Stimulated activated CD8-positive, alpha-beta memory T cell treated with anti-CD3 and anti-CD28 coated beads, Interleukin-15, amount 100 ng/mL, for 24 hours (primary cell): ENCODE measurements at places on chromosomes 7 and 10.

DNA sequence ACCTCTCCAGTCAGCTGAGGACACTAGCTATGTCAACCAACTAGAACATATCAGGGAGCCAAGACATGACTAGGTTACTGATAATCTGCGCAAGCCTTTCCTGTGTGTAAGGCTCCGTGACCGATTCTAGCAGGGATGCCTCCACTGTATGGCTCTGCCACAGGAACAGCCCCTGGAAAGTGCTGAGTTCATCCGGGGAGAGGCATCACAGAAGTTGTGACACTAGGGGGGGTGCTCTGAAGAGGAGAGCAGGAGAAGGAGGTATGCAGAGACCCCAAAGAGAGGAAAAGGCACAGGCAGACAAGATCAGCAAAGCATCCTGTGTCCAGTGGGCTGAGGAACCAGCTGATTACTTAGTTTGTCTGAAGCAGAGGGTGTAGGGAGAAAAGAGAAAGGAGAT, 13.5 kb downstream of the UPP1 start:
- no peak for DNase-seq

GRCh38 chr7:92641921-92642511, 51.8 kb upstream of the FAM133B start:
- DNase-seq, result no peak

DNA sequence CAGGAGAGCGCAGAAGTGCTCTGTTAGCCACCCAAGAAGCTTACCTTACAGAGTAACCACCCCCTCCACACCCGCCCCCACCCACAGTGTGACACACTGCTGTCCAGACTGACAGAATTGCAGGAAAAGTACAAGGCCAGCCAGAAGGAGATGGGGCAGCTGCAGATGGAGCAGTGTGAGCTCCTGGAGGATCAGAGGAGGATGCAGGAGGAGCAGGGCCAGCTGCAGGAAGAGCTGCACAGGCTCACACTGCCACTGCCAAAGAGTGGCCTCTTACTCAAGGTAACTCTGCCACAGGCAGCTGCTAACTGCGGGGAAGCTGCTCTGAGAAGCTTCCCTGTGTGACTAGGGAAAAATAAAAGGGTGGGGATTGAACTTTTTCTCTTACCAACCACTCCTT, 17.6 kb downstream of the CCDC136 start:
- no peak for DNase-seq

GRCh38 chr7:35781200-35781701, 19.6 kb upstream of the SEPTIN7 start:
- no peak for DNase-seq

GRCh38 chr7:118152149-118152548, 31.8 kb upstream of the LSM8 start:
- no peak for DNase-seq

GRCh38 chr7:156691764-156692163, 51.2 kb downstream of the RNF32 start:
- no peak for DNase-seq

GRCh38 chr7:45687721-45688120, 113.6 kb downstream of the ADCY1 start:
- no peak for DNase-seq

GRCh38 chr10:125093199-125093973, 67.0 kb downstream of the CTBP2 start:
- no peak for DNase-seq

DNA sequence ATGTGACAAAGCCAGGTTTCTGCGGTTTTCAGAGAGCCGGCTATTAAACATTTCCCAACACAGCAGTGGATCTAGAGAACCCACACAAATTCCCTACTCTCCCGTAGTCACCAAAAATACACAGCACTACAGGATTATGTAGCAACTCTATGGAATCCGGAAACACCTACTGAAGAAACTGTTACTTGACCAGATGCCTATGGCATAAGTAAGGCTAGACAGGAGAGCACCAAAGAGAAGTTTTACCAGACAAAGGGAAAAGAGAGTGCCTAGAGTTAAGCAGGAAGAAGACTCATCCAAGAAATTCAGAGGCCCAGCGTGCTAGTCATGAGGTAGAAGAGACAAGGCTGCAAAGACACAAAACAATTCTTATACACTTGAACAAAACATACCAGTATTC, 321.1 kb downstream of the PARD3 start:
- DNase-seq, result no peak

- DNase-seq, result no peak
Observed at GRCh38 chr10:75293446-75293820, 57.7 kb upstream of the COMTD1 start.

DNA sequence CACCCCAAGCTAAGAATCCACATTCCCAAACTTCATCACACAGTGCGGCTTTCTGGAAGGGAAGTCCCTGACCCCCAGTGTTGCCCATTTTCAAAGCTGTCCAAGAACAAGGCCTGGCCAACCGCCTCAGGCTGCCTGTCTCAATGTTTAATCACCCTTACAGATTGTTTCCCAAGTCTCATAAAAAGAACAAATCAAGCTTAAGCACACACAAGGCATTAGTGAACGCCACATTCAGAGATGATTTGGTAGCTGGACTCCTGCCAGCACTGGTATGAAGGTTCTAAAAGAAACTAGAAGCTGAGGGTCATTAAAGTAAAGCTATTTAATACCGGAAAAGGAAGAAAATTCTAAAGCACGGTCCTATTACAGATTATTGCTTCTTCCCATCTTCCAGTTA, 35.6 kb downstream of the C10orf90 start:
- DNase-seq, result no peak

DNA sequence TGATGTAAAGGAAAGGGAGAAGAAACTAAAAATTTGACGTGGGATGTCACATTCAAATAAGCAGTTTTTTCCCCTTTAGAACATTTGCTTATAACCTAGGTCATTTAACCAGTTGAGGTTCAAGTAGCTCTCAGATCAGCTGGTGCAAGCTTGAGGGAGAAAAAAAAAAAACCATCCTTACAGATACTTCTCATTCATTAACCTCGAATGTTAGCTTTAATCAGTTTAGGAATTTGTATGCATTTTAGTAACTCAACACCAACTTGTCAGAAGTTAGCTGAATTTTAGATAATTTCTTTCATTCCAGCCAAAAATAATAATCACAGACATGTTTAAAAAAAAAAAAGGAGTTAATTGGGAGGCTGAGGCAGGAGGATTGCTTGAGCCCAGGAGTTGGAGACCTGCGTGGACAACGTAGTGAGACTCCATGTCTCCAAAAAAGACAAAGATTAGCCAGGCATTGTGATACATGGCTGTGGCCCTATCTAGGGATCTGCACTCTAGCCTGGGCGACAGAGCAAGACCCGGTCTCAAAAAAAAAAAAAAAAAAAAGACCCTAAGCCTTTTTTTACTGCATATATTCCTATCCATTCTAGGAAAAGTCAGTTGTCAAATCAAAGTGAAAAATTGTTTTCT, 46.2 kb downstream of the BMPR1A start:
- DNase-seq, result no peak
